ENCODE measurements at places on chromosomes 1 and 21. TPM values are rescaled to one million over a fixed set of nuclear protein-coding genes. Genes with fewer than 3 reads are reported as not detected.

GRCh38 chr1:25902462-25902861 lies 3.8 kb downstream of the STMN1 start:
- peak overlapping the region; percentile 24 for H3K27ac ChIP-seq
- no peak for DNase-seq
- no peaks in the 10 kb centered on the region for H3K27me3 ChIP-seq
- no peak overlapping the region for H3K4me3 ChIP-seq
- peaks cover 20% of the 10 kb centered on the region for H3K4me1 ChIP-seq

SLC26A9 gene
- polyA plus RNA-seq, result not detected

- no peak for DNase-seq
- no peaks in the 10 kb centered on the region for H3K36me3 ChIP-seq
- no peaks in the 10 kb centered on the region for H3K27me3 ChIP-seq
- H3K4me3 ChIP-seq, result no peak overlapping the region
Observed at GRCh38 chr21:16069178-16070112, 339.7 kb downstream of the USP25 start.

SHC1 gene
- polyA plus RNA-seq, result 22.6 TPM

Measured in naive thymus-derived CD8-positive, alpha-beta T cell (primary cell).